H7 (cell line): ENCODE measurements at places on chromosomes 3 and 15. TPM values are rescaled to one million over a fixed set of nuclear protein-coding genes. Genes with fewer than 3 reads are reported as not detected.

- no peak for DNase-seq
Measured at GRCh38 chr3:14235912-14236295, 57.3 kb downstream of the LSM3 start.

Gene DUOXA1
- 0.07 TPM in 1 of 2 replicates, not detected in the other for total RNA-seq

DNA sequence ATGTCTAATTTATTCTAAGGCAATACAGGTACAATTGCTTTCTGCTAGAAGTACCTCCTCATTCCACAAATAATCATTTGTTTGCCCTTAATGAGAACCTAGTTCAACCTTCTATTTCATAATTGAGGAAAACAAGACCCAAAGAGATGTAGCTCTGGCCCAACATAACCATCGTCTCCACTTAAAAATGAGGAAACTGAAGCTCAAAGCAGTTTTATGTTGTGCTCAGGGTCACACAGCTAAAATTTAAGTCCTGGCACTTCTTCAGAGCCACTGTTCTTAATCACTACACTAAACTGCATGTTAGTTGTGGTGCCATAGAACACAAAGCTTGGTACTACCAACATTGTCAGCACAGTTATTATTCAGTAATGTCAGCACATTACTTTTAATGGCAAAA lies 108.0 kb downstream of the SERPINI1 start:
- no peak for DNase-seq

DNA sequence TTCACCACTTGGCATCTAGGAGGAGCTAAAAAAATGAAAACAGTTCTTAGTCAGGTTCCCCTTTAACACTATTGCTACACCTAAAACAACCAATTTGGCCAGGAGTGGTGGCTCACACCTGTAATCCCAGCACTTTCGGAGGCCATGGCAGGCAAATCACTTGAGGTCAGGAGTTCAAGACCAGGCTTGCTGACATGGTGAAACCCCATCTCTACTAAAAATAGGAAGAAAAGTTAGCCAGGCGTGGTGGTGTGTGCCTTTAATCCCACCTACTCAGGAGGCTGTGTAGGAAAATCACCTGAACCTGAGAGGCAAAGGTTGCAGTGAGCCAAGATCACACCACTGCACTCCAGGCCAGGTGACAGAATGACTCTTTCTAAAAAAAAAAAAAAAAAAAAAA lies 124.1 kb downstream of the DGKG start:
- no peak for DNase-seq

DNA sequence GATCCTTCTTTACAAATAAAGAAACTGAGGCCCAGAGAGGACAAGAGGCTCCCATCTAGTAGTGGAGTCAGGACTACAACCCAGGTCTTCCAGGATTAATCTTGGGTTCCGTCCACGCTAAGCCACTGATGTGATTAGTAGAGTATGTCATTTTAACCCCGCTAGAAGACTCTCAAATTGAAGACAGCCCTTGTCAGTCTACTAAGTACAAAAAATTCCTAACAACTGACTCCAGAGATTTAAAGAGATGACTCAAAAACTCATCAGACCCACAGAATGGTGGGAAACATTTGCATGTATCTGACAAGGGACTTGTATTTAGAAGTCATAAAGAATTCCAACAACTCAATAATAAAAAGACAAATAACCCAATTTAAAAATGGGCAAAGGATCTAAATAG lies 145.3 kb downstream of the CNTN3 start:
- DNase-seq = no peak

DNA sequence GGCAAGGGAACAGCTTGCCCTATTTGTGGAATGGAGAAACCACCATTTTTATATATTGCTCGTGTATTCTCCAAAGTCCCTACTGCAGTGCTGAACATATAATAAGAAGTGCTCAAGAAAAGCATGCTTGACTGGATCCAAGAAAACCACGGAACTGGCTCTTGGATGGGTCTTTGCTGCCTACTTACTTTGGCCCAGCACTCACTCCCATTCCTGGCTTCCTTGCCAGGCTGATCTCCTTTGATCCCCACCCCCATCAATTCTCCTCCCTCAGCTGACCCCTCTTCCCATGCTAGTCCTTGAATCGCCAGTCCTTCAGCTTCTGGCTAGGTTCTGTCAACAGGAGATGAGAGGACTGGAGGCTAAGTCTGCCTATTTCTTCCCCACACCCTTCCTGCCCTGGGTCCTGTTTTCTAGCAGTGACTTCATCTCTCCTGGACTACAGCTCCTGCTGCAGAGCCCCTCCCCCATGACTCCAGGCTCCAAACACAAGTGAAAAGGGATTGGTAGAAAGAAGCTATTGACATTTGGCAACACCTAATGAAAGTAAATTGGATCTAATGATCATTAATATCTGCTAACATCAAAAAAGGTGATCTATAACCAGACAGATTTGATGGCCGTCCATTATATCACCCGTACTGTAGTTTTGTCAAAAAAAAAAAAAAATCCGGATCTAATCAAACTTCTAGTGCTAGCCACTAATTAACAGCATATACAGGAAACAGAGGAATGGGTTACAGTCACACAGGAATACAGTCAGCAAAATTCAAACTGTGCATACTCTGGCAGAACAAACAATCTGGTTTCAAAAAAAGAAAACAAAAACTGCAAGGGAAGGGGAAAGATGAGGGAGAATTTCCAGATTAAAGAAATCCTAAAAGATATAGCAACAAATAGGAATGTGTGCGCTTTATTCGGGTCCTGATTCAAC lies 7.8 kb downstream of the FAM240A start:
- DNase-seq = peak; percentile 56

DNA sequence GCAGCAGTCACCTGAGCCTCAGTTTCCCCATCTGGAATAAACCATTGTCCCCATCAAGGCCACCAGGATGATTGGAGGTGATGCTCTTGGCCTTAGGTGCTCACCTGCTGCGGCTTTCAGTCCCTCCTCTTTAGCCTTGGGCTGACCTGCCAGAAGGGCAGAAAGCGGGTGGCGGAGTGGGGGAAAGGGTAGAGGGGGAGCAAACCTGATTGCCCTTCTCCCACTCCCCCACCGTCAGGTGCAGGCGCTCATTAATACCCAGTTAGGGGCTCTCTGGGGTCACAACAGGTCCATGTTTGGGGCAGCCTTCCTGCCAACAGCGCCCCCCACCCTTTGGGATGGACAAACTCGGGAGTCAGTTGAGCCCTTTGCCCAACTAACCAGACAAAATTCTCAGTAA lies 50.5 kb downstream of the GRIP2 start:
- DNase-seq = no peak

Gene SLC9A9
- 4.1 and 7.2 TPM in 2 replicates for total RNA-seq

- DNase-seq = no peak
Measured at GRCh38 chr3:153259956-153260355, 97.9 kb downstream of the RAP2B start.

DNA sequence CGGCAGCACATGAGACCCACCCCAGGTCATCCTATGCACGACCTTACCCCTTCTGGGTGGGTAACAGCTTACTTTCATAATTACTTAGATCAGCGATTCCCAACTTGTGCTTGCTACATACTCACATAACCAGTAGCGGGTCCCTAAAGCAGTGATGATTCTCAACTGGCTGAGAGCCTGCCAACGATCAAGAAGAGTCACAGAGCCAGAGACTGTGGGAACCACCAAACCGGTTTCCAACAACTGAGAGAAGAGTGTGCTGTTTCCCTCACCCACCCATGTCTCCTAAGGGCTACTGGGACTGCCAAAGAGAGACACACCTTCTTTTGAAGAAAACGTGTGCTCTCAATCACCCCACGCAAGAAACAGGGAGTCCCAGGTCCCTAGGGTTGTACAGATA lies 12.0 kb upstream of the XXYLT1 start:
- DNase-seq = no peak

- DNase-seq = no peak
Measured at GRCh38 chr3:132504375-132504933, 87.2 kb downstream of the DNAJC13 start.

Gene CTXN2
- total RNA-seq = 0.07 TPM in 1 of 2 replicates, not detected in the other

- no peak for DNase-seq
Measured at GRCh38 chr3:186099178-186099577, 9.7 kb downstream of the ETV5 start.

Gene CYP8B1
- not detected in 2 replicates for total RNA-seq

DNA sequence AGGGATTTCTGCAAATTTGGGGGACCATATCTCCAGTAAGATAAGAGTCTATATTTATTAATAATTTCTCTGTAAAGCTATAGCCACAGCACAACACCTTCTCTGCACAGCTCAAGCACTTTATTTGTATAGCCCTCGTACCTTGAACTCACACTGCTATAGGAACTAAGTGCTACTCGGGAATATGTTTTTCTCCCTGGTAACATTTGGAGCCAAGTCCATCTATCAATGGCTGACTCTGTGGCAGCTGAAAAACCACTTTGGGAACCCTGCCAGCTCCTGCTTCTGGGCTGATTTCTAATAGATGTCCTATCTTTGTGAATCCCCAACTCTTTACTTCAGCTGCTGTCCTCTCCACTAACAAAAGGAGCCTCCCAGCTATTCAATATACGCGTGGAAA lies 298.5 kb downstream of the GBE1 start:
- no peak for DNase-seq

GRCh38 chr3:144524531-144524930 lies 552.9 kb downstream of the DIPK2A start:
- no peak for DNase-seq

GRCh38 chr15:77602800-77603199 lies 29.9 kb downstream of the LINGO1 start:
- no peak for DNase-seq

DNA sequence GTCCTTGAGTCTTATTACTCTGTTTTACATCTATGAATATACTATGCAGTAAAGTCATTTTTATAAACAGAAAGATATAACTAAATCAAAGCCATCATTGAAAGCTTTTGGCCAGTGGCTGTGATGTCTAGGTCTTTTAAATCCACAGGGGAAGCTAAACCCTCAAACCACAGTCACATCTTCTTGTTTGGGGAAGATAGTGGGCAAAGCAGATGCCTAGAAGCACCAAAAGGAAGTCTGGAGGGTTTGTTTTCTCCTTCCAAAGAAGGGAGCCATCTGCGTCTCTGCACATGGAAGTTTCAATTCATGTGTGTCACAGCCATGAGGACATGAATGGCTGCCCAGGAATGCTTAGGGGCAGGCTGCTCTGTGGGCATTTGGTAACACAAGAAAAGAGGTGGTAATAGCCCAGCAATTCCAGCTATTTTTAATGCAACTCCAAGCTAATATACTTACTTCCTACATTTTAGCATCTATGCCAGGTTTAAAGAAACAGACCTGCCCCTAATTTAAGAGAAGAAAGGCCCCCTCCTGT lies 322.2 kb downstream of the SLC9A9 start:
- DNase-seq = no peak

Gene GLDN
- total RNA-seq = 0.35 and 0.67 TPM in 2 replicates

GRCh38 chr15:27222479-27222878 lies 251.5 kb downstream of the GABRG3 start:
- no peak for DNase-seq

DNA sequence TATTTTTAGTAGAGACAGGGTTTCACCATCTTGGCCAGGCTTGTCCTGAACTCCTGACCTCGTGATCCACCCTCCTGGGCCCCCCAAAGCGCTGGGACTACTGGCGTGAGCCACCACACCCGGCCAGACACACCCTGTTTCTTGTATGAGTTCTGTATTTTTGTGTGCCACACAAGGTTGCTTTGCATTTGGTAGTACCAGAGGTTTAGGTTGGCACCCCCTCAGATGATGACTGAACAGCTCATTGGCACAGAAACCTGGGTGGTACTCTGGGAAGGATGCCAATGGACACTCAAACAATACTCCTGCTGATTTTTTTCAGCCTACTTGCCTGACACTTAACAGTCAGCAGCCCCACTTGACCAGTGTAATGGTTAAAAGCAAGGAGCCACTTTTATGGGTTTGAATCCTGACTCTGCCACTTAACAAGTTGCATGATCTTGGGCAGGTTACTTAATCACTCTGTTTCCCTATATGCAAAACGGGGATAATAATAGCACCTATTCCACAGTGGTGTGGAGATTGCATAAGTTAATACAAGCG lies 39.2 kb upstream of the BCL2A1 start:
- DNase-seq = no peak

DNA sequence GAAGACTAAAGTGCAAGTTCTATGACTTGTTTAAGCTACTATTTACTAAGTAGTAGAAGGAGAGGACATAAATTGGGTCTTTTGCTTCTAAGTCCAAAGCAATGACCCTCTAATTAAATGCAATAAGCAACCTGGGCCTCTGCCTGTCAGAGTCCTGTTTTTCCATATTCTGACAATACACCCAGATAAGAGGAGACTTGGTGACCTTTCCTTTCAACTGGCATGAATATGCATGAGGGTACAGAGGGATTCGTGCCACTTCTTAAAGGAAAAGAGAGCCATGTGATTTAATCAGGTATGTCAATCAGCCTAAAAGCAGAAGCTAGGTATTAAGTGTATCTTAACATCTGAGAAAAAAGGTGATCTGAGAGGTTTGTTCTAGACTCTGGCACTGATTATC lies 50.7 kb upstream of the FGF7 start:
- peak; percentile 23 for DNase-seq

- no peak for DNase-seq
Measured at GRCh38 chr3:46261926-46262594, 19.8 kb downstream of the CCR3 start.

- DNase-seq = no peak
Measured at GRCh38 chr15:95368755-95369601, 961.5 kb upstream of the NR2F2 start.

Gene CMTM8
- 1.7 and 4.2 TPM in 2 replicates for total RNA-seq

DNA sequence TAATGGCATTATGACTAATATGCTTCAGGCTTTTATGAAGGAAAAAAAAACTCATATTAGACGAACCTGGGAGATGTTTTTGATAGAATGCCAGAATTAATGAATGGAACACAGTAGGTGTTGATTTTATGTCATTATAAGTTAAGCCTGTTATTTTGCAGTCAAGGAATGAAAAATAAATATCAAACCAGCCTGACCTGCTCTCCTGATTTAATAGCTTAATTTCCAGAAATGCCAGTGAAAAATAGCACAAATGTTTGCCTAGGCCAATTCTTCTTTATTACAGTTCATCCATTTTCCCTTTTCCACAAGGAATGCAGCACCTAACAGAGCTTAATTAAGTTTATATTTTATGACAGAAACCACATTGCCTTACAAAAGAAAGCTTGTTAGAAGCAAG lies 292.0 kb downstream of the TBL1XR1 start:
- DNase-seq = no peak

- peak; percentile 96 for DNase-seq
Measured at GRCh38 chr3:149657926-149658743, at the start of gene WWTR1. Gene WWTR1, minus strand, starts transcription at chr3:149658025. Its CDS starts 719 bp downstream, at chr3:149657306.

DNA sequence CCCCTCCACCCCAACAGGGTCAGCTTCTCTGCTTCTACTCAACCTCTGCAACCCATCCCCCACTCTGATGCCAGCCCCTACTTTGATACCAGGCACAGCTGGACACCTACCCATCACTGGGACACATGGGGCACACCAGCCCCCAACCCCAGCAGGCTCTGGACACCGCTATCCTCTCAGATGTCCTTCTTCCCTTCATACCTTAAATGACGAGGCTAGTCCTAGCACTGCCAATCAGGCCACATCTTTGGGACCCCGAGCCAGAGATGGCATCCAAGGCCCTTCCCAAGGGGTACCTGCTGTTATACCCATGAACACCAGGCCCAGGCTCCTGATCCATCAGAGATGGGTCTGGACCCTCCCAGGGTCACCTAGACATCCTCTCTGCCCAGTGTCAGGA lies 10.6 kb downstream of the POC1A start:
- no peak for DNase-seq
